Transverse colon (tissue), 4 donors: ENCODE measurements at places on chromosomes 6 and 20. TPM values are rescaled to one million over a fixed set of nuclear protein-coding genes. Genes with fewer than 3 reads are reported as not detected.

DNA sequence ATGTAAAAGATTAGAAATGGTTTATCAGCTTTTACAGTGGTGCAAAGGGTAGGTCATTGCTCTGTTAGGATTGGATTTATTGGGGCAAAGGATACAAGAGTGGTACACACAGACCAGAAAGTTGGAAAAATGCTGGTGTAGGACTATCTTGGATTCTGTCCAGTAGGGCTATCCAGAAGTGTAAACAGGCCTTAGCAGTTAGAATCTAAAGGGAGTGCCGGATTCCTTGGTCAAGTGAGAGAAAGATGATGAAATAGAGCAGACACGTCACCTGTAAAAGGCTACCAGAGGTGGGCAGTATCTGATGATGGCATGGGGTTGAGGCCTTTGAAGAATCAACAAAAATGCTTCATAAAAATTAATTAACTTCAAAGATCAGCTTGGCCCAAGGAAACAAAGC lies 975.9 kb downstream of the KIF16B start:
- H3K27ac ChIP-seq, result no peak overlapping the region
- DNase-seq, result no peak

GRCh38 chr6:32889533-32889932 lies 35.5 kb downstream of the PSMB9 start:
- no peaks in the 10 kb centered on the region for H3K27me3 ChIP-seq
- no peaks in the 10 kb centered on the region for H3K36me3 ChIP-seq
- DNase-seq, result no peak
- no peak overlapping the region for H3K27ac ChIP-seq
- peaks cover 9% of the 10 kb centered on the region for H3K4me1 ChIP-seq
- no peak overlapping the region for H3K4me3 ChIP-seq

The LY6G5C gene
- not detected for total RNA-seq

- no peaks in the 10 kb centered on the region for H3K4me1 ChIP-seq
- no peaks in the 10 kb centered on the region for H3K27me3 ChIP-seq
- no peak overlapping the region for H3K27ac ChIP-seq
- no peaks in the 10 kb centered on the region for H3K36me3 ChIP-seq
- H3K4me3 ChIP-seq, result no peak overlapping the region
These were observed 22.3 kb upstream of the LAMP5 start for GRCh38 chr20:9492067-9492466.

The SRC gene
- total RNA-seq, result 130 TPM

DNA sequence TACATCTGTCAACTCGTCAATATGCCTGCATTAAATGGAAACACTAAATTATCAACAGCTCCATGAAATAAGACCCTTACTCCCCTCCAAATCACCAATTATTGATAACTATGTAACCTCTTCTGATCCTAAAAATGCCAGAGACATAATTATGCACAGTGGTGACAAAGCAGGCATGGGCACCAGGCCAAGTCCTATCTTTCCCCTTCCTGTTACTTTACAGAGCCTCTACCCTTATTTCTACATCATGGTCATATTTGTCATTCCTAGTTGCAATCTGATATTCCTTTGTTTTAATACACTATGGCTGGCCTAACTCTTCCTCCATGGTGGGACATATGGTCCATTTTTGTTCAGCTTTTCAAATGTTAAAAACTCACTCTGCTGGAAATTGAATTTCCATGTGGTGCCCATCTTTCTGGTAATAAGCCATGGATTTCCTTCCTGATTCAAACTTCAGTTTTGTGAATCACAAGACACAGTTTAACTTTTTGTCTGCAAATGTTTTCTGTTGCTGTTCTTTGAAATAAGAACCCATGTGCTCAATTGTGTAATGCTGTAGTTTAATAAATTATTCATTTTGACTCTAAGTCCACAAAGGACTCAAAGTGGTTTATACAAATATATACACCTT lies 41.8 kb upstream of the ARFGEF2 start:
- H3K27me3 ChIP-seq, result no peaks in the 10 kb centered on the region
- no peaks in the 10 kb centered on the region for H3K4me1 ChIP-seq
- DNase-seq, result no peak
- no peak overlapping the region for H3K27ac ChIP-seq

DNA sequence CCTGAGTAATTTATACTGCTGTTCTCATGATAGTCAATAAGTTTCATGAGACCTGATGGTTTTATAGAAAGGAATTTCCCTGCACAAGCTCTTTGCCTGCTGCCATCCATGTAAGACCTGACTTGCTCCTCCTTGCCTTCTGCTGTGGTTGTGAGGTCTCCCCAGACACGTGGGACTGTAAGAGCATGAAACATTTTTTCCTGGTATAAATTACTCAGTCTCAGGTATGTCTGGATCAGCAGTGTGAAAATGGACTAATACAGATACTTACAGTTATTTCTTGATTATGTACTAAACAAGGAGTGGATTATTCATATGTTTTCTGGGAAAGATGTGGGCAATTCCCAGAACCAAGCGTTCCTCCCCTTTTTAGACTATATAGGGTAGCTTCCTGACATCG lies 1.9 kb upstream of the TRIM38 start:
- DNase-seq, result no peak
- no peak overlapping the region for H3K4me3 ChIP-seq
- H3K4me1 ChIP-seq, result peaks cover 36% of the 10 kb centered on the region
- no peak overlapping the region for H3K27ac ChIP-seq
- H3K27me3 ChIP-seq, result no peaks in the 10 kb centered on the region
- no peaks in the 10 kb centered on the region for H3K36me3 ChIP-seq

GRCh38 chr6:109453594-109454495 lies 1.7 kb downstream of the MICAL1 start:
- peaks cover 37% of the 10 kb centered on the region for H3K4me1 ChIP-seq
- peak overlapping the region; percentile 85 for H3K27ac ChIP-seq
- no peaks in the 10 kb centered on the region for H3K36me3 ChIP-seq

DNA sequence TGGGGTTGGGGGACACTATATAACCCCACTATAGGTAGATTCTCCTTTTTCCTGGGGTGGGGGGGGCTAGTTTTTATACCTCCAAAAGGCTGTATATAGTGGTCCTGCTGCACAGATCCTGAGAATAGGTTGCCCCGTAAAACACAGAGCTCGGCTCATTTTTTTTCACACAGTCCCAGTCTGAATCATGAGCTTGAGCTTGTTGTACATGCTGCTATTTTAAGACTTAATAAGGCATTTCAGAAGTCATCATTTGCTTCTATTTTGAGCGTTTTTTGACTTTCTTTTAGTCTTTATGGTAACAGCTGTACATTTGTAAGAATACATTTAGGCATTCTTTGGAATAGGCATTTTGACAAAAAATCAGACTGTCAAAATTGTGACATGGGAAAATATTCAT lies 30.5 kb downstream of the SLC9A8 start:
- H3K4me3 ChIP-seq, result no peak overlapping the region
- H3K4me1 ChIP-seq, result no peaks in the 10 kb centered on the region
- H3K27ac ChIP-seq, result no peak overlapping the region
- no peaks in the 10 kb centered on the region for H3K27me3 ChIP-seq
- H3K36me3 ChIP-seq, result peaks cover 5% of the 10 kb centered on the region

GRCh38 chr20:61119794-61120410 lies 132.2 kb upstream of the CDH4 start:
- H3K4me3 ChIP-seq, result no peak overlapping the region
- no peak for DNase-seq
- no peak overlapping the region for H3K27ac ChIP-seq
- no peaks in the 10 kb centered on the region for H3K4me1 ChIP-seq
- H3K36me3 ChIP-seq, result no peaks in the 10 kb centered on the region

- no peak for DNase-seq
- H3K27me3 ChIP-seq, result no peaks in the 10 kb centered on the region
- H3K27ac ChIP-seq, result no peak overlapping the region
- no peaks in the 10 kb centered on the region for H3K4me1 ChIP-seq
- H3K36me3 ChIP-seq, result no peaks in the 10 kb centered on the region
These were observed 586.5 kb downstream of the EPM2A start for GRCh38 chr6:145148776-145149175.

DNA sequence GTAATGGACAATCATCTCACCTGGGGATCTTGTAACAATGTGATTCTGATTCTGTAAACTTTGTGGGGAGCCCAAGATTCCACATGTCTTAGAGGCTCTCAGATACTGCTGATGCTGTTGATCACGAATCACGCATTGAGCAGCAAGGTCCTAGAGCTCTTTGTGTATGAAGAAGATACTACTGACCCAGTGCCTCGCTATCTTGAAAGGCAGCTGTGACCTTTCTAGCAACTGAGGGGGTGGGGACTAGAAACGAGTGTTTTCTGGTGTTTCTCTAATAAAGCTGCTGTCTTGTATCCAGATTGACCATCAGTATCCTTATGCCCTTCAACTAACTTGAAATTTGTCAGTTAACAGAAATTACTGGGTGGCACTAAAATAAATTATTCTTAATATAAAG lies 142.9 kb downstream of the MTHFD1L start:
- no peaks in the 10 kb centered on the region for H3K36me3 ChIP-seq
- no peak for DNase-seq
- H3K27me3 ChIP-seq, result no peaks in the 10 kb centered on the region
- H3K4me1 ChIP-seq, result peaks cover 11% of the 10 kb centered on the region

The ZNF311 gene
- total RNA-seq, result not detected
